ENCODE measurements at places on chromosomes 4 and X.

- peak; percentile 41 for DNase-seq
These were observed 64.1 kb downstream of the QDPR start for GRCh38 chr4:17447675-17448298.

GRCh38 chrX:65300104-65300809 lies 234.3 kb downstream of the LAS1L start:
- DNase-seq, result no peak

GRCh38 chrX:150581093-150581775 lies 12.8 kb downstream of the MTM1 start:
- no peak for DNase-seq

GRCh38 chr4:19187096-19187495 lies 1064.6 kb upstream of the SLIT2 start:
- no peak for DNase-seq

- DNase-seq, result no peak
These were observed 40.2 kb downstream of the FHDC1 start for GRCh38 chr4:152976212-152976761.

GRCh38 chr4:4677556-4678522 lies 136.0 kb upstream of the STX18 start:
- no peak for DNase-seq

- no peak for DNase-seq
These were observed 543.5 kb downstream of the PDHA2 start for GRCh38 chr4:96383349-96383748.

DNA sequence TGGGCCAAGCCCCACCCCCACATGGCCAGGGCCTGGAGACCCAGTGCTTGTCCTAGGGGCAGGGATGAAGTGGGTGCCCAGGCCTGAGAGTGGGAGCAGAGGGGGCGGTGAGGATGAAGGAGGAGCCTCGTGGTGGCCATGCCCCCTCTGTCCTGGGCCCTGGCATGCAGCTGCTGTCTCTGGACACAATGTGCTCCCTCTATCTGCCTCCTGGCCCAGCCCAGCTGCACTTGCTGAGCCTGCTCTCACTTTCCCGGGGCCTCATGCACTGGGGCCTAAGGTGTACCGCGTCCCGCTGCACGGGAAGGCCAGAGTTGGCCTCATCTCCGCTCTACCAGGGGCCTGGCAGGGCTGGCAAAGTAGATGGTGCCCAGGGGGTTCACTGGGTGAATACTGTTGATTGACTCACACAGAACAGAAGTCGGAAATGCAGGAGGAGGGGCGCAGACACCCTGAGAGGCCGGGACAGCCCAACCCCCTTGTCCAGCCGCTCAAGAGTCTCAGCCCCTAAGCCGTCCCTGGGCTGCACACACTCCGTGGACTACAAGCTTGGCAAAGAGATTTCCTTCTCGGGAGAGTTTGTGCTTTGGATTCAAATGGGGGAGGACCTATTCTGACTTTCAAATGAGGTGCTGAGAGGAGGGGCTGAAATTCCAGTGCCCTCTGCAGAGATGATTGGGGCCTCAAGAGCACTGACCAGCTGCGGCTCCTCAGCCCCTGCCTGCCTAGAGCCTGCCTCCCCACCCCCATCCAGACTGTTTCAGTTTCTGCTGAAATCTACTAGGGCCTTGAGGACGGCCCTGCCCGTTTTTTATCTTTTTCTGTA lies 112.4 kb downstream of the PSAPL1 start:
- no peak for DNase-seq

- DNase-seq, result no peak
These were observed 65.4 kb downstream of the ANK2 start for GRCh38 chr4:113114884-113115283.

DNA sequence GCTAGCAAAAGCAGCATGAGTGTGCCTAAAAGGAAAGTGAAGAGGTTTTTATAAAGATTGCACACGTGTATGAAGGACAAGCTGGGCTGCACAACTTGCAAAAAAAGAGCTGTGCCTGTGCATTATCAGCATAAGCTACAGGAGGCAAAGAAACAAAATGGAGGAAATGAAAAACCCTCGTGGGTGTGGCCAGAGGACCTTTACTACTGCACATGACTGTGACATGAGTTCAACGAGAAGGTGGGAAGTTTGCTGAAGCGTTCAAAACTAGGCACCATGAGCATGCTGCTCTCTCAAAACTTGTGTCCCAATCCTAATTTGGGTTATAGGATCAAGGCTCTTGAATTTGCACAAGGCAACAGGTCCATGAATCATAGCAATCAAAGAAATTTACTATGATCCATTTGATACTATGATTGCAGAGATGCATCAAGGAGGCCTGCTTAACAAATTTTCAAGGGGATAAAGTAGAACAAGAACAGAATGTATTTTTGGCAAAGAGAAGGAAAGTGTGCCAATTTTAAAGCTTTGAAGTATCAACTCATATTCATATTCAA lies 38.1 kb upstream of the CXorf38 start:
- no peak for DNase-seq

DNA sequence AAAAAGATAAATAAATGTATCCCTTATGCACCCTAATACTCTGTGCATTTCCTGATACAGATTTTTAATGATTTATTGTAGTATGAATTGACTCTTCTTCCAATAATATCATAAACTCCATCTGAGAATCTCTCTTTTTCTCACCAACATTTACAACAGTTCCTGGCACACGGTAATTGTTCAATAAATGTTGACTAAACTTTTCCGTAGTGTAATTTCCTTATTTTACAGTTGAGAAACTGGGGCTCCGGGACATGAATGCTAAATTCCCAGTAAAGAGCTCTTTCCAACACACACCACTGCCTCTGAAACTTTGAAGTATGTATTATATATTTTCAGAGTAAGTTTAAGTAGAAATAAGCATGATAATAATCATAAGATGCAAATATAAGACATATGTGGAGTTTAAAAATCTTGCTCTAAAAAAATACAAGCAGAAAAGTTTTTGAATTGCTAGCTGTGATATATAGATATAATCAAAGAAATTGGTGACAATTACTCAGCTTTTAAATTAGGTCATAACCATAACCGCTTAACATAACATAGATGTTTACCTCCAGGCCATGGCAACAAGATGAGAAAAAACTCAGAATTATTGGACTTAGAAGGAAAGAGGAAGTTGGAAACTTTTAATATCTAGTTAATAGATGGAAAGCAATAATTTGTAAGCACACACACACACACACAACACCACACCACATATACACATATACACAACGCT lies 28.2 kb upstream of the ANTXR2 start:
- DNase-seq, result no peak

- no peak for DNase-seq
These were observed 25.1 kb downstream of the TAB3 start for GRCh38 chrX:30863974-30864373.

- no peak for DNase-seq
These were observed 18.3 kb upstream of the H2AZ1 start for GRCh38 chr4:99968330-99968729.

- DNase-seq, result no peak
These were observed 250.7 kb downstream of the NAP1L3 start for GRCh38 chrX:93422693-93423092.

GRCh38 chrX:13868591-13868990 lies 51.7 kb upstream of the GPM6B start:
- no peak for DNase-seq

GRCh38 chr4:29578329-29578728 lies 1141.8 kb upstream of the PCDH7 start:
- DNase-seq, result no peak

DNA sequence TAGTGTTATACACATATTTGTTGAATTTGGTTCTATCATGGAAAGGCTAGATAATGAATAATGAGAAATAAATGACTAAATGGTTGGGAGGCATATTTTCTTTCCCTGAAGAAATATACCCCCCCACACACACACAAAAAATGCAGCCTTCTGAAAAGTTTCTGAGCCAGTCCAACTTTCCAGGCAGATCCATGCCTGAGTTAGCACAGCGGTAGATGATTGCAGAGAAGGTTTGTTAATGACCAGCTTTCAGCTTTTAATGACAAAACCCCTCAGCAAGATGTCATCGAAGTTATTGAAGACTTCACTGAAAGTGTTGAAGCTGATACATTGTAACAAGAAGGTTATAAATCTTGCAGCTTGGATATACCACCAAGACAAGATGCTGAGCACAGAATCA lies 61.4 kb downstream of the GBA3 start:
- no peak for DNase-seq

GRCh38 chr4:173230062-173230461 lies 61.5 kb downstream of the GALNT7 start:
- no peak for DNase-seq

- no peak for DNase-seq
These were observed 69.9 kb downstream of the MFAP3L start for GRCh38 chr4:169956091-169956843.

GRCh38 chr4:158327525-158327924 lies 117.2 kb downstream of the TMEM144 start:
- no peak for DNase-seq

DNA sequence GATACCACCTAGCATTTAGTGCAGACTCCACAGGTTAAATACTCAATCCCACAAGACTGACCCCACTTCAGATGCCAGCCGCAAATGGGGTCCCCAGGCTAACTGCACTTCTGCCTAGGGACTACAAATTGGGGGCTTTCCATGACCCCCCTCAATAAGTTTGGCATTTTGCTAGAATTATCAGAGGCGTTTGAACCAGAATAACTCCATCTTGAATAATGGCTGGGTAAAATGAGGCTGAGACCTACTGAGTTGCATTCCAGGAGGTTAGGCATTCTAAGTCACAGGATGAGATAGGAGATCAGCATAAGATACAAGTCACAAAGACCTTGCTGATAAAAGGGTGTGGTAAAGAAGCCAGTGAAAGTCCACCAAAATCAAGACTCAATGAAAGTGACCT lies 15.1 kb downstream of the RELL1 start:
- DNase-seq, result no peak

GRCh38 chr4:79141530-79141929 lies 184.3 kb downstream of the NAA11 start:
- DNase-seq, result no peak

Measured in tibial artery (tissue), 4 donors.